ENCODE measurements at places on chromosomes 16 and 17.

DNA sequence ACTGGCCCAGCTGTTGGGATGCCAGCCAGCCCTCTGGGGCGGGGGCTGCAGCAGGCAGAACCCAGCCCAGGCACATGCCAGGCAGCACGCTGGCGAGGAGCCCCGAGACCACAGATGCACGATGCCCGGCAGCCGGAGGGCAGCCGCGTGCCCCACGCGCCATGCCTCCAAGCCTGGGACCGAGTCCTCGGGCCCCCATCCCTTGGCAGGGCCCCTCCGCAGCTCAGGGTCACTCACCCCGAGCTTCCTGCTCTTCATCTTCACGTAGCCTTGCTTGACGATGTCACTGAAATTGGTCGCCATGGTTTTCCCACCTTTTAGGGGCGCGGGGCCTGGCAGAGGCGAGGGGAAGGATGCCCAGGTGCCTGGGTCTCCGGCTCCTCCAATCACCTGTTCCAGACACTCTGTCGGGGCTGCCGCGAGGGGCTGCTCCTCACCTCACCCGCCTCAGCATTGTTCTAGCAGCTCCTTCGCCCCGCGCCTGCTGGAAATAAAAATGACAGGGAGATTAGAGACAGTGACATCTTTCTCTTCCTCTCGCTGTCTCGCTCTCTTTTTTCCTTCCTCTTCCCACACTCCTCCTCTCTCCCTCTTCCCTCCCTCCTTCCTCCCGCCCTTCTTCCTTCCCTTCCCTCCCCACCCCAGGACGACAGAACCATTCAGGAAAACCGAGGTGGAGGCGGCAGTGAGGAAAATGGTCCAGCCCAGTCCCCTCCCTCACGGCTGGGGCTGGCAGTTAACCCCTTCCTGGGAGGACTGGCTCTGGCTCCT, 6.9 kb downstream of the DOK4 start:
- H3K4me1 ChIP-seq, result peaks cover 16% of the 10 kb centered on the region
- no peaks in the 10 kb centered on the region for H3K36me3 ChIP-seq
- DNase-seq, result no peak
- no peak overlapping the region for H3K4me3 ChIP-seq
- no peak overlapping the region for H3K27ac ChIP-seq

DNA sequence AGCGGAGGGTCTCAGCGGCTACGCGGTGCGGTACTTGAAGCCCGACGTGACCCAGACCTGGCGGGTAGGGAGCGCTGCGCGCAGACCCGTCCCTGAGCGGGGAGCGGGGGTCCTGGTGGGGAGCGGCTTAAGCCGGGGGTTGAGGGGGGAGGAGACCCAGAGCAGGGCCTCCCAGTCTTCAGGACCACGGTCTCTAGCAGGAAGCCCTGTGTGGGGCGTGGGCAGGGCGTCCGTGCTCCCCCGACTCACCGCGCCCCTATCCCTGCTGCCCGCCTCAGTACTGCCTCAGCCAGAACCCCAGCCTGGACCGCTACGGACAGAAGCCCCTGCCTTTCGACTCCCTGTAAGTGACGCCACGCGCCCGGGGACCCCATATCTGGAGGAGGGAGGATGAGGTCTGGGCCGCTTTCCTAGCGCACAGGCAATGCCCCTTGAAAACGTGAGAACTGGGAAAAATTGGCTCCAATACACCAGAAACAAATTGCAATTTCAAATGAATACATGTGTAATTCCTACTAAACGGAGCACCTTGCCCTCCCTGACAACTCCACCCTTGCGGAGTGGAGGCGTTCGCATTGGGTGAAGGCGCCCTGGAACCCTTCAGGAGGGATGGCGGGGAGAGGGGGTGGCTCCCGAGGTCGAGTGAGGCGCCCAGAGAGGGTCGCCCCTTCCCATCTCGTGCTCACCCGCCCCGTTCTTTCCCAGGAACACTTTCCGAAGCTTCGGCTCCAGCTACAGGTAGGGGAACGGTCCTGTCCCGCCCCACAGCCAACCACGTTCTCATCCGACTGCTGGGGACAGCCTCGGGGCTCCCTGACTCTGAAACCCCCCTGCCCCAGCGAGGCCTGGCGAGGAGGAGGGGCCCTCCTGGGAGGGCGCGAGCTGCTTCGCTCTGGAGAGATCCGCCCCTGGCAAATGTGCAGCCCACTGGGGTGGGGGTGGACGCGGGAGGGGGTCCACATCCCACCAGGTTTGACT, 14.6 kb upstream of the CNGB1 start:
- peaks cover 12% of the 10 kb centered on the region for H3K4me1 ChIP-seq
- no peaks in the 10 kb centered on the region for H3K27me3 ChIP-seq
- H3K36me3 ChIP-seq, result no peaks in the 10 kb centered on the region
- no peak for DNase-seq
- H3K27ac ChIP-seq, result peak overlapping the region; percentile 77

- no peaks in the 10 kb centered on the region for H3K27me3 ChIP-seq
- peak overlapping the region; percentile 90 for H3K27ac ChIP-seq
- no peak for DNase-seq
- H3K36me3 ChIP-seq, result peaks cover 12% of the 10 kb centered on the region
Observed at GRCh38 chr17:11997972-11998233, 628 bp upstream of the ZNF18 start.

GRCh38 chr17:3928406-3928805, 12.1 kb upstream of the P2RX1 start:
- peaks cover 76% of the 10 kb centered on the region for H3K36me3 ChIP-seq
- no peaks in the 10 kb centered on the region for H3K27me3 ChIP-seq

- no peaks in the 10 kb centered on the region for H3K36me3 ChIP-seq
- no peak overlapping the region for H3K27ac ChIP-seq
- peak; percentile 82 for DNase-seq
Observed at GRCh38 chr17:17859909-17860765, 23.4 kb upstream of the SREBF1 start.

GRCh38 chr16:89739383-89739782, 18.0 kb downstream of the ZNF276 start:
- peaks cover 49% of the 10 kb centered on the region for H3K4me1 ChIP-seq
- no peak for DNase-seq
- H3K36me3 ChIP-seq, result peaks cover 98% of the 10 kb centered on the region
- H3K27ac ChIP-seq, result peak overlapping the region; percentile 84
- no peak overlapping the region for H3K4me3 ChIP-seq

- no peaks in the 10 kb centered on the region for H3K36me3 ChIP-seq
- H3K27me3 ChIP-seq, result peaks cover 17% of the 10 kb centered on the region
- no peak for DNase-seq
Observed at GRCh38 chr17:68734931-68735330, 133.8 kb upstream of the FAM20A start.

GRCh38 chr16:6019490-6019991, 921.9 kb upstream of the EEF2KMT start:
- no peaks in the 10 kb centered on the region for H3K4me1 ChIP-seq
- H3K4me3 ChIP-seq, result no peak overlapping the region
- peaks cover 26% of the 10 kb centered on the region for H3K27me3 ChIP-seq
- H3K27ac ChIP-seq, result no peak overlapping the region
- no peaks in the 10 kb centered on the region for H3K36me3 ChIP-seq

- no peak overlapping the region for H3K27ac ChIP-seq
- H3K27me3 ChIP-seq, result no peaks in the 10 kb centered on the region
- no peaks in the 10 kb centered on the region for H3K36me3 ChIP-seq
- DNase-seq, result no peak
- H3K4me1 ChIP-seq, result peaks cover 23% of the 10 kb centered on the region
Observed at GRCh38 chr16:67517661-67518423, 10.8 kb upstream of the RIPOR1 start.

DNA sequence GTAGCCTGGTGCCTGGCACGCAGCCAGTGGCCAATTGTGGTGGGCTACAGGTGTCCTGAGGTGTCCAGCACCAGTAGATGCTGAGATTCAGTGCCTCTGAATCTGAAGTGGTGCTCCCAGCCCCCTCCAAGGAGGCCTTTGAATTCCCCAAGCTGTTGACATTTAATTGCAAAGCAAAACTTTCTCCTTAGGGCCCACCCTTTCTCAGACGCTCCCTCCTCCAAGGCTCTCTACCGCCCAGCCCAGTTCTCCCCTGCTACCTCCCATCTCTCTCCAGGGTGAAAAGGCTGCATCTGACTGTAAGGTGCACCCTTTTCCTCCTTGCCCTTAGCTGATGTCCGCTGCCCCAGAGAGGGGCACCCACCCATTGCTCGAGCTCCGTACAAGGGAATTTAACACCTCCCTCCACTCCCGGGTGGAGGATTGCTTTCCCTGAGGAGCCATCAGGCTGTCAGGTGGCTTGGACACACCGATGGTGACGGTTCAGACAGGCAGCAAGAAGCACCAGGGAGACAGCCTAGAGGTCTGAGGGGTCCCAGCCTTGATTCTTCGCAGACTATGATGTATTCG, 1.7 kb downstream of the BEAN1 start:
- H3K27me3 ChIP-seq, result peaks cover 76% of the 10 kb centered on the region
- H3K4me1 ChIP-seq, result peaks cover 7% of the 10 kb centered on the region
- no peak for DNase-seq

- no peaks in the 10 kb centered on the region for H3K27me3 ChIP-seq
- peaks cover 72% of the 10 kb centered on the region for H3K4me1 ChIP-seq
- no peak overlapping the region for H3K27ac ChIP-seq
- no peak for DNase-seq
Observed at GRCh38 chr17:66429680-66430079, 127.3 kb downstream of the PRKCA start.

GRCh38 chr16:566475-567372, at the start of gene NHLRC4:
NHLRC4 (plus strand) TSS chr16:567005; CDS start chr16:568048, 1,043 bp downstream.
- peak; percentile 67 for DNase-seq
- H3K27me3 ChIP-seq, result peaks cover 9% of the 10 kb centered on the region
- peaks cover 28% of the 10 kb centered on the region for H3K4me1 ChIP-seq
- H3K27ac ChIP-seq, result peak within 1 kb of the TSS; percentile 77
- peaks cover 2% of the 10 kb centered on the region for H3K36me3 ChIP-seq

- H3K4me3 ChIP-seq, result no peak overlapping the region
- no peak overlapping the region for H3K27ac ChIP-seq
- no peak for DNase-seq
- H3K4me1 ChIP-seq, result no peaks in the 10 kb centered on the region
- peaks cover 10% of the 10 kb centered on the region for H3K27me3 ChIP-seq
Observed at GRCh38 chr16:78004517-78004916, 17.8 kb upstream of the CLEC3A start.
